ENCODE measurements at places on chromosomes 5 and 9.
A peak's percentile ranks its signal among the peaks of the same experiment; 100 is the strongest.

GRCh38 chr5:175223291-175223690 is 220.7 kb downstream of the DRD1 start:
- DNase-seq = no peak

GRCh38 chr5:108528655-108529054 is 146.8 kb upstream of the FBXL17 start:
- DNase-seq = no peak

DNA sequence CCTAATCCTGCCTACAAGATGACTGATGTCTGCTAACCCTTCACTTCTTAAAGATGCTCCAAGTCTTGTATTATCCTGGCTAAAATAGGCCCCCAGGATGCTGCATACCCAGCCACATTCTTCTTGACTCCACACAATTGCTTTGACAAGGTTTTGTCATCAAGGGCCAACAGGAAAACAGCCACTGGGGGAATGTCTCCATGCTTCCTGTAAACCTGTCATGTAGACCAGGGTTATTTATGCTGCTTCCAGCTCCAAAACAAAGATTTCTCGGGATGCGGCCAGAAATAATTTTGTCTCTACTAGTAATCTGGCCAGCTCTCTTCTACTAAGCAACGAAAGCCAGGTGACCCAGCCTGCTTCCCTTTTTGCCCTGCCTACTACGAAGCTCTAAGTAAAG is 53.8 kb downstream of the SHB start:
- no peak for DNase-seq

DNA sequence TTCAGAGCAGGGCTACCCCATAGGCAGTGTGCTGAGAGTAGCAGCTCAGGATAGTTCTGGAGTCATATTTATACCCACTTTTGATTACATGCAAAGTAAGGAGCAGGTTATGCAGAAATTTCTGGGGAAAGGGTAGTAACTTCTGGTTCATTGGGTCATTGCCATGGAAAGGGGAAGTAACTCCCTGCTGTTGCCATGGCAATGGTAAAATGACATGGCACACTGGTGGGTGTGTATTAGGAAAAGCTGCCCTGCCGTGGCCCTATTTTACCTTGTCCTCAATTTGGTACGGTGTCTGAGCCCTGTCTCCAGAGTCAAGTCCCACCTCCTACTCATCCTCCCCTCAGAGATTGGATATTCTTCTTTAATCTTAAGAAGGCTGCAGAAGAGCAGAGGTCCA is 526.7 kb upstream of the TYRP1 start:
- DNase-seq = no peak

DNA sequence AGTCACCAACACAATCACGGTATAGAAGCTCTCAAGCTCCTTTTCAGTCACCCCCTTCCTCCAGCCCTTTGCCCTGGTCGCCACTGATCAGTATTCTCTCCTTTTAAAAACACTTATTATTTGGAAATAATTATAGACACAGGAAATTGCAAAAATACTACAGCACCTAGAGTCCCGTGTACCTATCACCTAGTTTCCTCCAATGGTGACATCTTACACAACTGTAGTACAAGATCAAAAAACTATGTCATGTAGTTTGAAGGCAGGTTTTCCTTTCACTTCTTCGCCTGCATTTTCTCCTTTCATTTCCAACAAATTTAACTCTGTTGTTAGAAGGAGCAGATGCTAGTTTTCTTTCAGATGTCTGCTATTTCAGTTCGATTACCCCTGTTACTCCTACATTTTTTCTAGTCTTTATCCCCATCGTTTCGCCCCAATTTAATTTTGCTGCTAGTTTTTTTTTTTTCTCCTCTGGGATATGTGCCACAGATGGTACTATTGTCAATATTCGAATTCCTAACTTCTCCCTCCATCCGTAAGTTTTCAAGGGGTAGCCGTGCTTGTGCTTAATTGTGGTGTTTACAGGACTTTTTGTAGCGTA is 612 bp upstream of the ATG10 start:
- DNase-seq = no peak

DNA sequence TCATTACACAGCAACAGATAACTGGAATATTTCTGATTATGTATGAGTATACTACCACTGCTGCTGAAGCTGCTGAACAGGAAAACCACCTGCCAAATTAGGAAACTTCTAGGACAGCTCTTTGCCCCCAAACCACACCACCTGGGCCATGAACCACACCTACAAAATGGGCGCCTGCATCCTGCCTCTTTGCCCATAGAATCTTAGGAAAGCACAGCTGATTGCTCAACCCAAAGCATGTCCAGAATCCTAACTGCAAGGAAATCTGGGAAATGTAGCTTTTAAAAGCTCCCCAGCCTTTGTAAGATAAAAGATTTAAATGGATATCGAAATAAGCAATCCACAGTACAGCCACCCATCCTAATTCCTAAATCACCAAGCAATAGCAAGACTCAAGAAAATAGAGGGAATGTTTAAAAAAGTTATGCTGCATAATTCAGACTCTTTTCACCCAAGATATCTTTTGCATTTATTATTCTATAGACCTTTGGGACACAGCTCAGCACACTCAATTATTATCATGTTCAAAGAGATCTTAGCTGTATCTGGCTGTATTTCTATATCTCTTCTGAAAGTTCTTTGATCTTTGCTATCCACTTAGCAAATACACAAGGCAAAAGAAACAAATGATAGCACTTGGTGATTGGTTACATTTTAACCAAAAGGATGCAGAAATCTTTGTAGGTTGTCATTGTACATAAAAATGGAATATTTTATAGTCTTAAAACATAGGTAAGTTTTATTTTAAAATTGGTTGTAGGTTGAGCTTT is 6.8 kb upstream of the C9orf152 start:
- no peak for DNase-seq

DNA sequence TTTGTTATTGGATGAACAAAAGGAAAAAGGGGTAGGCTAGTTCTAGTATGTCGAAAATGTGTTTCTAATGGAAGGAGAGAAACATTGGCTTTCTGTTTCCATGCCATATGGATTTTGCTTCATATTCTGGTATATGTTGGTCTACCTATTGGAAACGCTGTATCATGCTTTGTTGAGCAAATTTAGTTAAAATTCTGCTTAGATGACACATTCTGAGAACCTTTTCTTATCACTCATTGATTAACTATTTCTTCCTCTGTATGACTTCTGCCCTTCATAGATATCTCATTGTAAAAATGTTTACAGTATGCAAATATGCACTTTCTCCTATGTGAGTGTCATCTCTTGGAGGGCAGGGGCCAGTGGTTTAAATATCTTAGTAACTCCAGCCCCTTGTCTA is 68.8 kb upstream of the GPR151 start:
- no peak for DNase-seq

DNA sequence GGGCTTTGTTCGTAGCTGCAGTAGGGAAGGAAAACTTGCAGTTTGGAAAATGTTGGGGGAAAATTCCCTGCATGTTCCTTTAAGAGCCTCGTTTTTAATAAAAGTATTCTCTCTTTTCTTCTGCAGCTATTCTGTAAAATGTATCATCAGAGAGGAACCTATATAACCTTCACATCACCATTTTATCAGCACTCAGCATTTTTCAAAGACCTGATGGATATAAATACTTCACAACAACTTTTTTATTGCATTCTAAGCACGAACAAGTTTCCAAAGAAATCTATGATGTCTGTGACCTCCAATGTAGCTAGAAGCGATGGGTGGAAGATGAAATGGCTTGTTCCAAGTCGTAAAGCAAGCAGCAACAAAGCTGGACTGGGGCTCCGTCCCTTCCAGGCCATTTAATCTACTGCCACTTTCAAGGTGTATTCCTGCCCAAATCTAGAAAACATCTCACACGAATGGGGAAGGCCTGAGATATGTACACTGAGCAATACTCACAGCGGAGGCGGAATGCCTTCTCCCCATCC is 84.0 kb downstream of the NSUN2 start:
- DNase-seq = no peak

- no peak for DNase-seq
Measured at GRCh38 chr5:163434401-163434866, 3.0 kb upstream of the CCNG1 start.

DNA sequence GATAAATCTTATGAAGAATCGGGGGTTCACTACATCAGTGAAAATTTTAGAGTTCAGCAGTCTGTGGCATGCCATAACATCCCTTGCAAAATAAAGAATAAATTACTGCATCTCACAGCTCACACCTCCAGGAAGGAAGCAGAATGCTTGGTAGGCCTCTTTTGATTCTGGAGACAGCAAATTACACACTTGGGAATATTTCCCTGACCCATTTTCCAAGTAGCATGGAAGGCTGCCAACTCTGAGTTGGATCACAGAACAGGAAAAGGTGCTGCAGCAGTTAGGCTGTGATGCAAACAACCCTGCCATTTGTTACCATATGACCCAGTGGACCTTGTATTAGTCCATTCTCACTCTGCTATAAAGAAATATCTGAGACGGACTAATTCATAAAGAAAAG is 293.5 kb downstream of the ASTN2 start:
- no peak for DNase-seq

- peak; percentile 24 for DNase-seq
Measured at GRCh38 chr9:22079873-22080341, 70.8 kb upstream of the CDKN2B start.

DNA sequence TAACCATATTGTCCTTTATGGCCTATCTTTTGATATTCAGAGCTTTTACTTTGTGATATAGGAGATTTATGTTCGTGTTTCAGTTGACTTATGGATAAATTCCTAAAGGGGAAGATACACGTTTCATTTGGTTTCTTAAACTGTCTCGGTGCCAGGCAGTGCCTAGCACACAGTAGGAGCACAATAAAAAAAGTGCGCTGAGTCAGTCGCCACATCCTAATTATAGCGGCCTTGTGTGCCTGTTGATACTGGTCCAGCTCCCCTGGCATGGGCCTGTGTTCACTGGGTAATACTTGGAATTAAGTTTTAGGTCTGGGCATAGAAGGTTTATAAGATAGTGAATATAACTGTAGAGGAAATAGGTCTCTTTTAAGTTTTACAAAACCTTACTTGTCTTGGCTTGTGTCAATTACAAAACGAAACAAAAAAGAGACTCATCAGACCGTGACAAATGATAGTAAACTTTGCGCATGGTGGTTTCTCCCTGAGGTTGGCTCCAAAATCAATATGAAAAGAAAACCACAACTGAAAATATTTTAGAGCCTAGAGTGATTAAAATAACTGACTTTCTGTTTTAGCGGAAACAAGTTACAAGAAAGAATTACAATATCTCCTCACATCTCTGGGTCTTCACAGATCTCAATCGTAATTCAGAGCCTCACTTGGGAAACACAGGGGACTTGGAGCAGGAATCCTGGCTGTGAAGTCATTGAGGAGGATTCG is 84.8 kb downstream of the MVB12B start:
- no peak for DNase-seq

GRCh38 chr9:70488098-70488792 is 73.8 kb upstream of the KLF9 start:
- no peak for DNase-seq

DNA sequence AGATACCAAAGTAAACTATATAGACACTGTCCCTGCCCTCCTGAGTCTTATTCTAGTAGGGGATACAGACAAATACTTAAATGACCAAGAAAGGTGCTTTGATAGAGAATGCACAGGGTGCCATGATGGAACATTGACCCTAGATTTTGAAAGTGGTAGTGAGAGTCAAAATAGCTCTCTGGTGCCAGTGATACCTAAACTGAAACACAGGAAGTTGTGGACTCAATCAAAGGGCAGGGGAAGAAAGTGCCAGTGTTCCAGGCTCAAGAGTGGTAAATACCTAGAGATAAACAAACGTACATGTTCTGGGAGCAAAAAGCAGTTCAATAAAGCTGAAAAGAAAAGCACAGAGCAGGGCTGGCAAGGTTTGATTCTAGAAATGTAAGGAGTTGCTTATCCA is 267.6 kb downstream of the ISL1 start:
- no peak for DNase-seq

GRCh38 chr9:107750741-107751566 is 261.4 kb upstream of the KLF4 start:
- no peak for DNase-seq

DNA sequence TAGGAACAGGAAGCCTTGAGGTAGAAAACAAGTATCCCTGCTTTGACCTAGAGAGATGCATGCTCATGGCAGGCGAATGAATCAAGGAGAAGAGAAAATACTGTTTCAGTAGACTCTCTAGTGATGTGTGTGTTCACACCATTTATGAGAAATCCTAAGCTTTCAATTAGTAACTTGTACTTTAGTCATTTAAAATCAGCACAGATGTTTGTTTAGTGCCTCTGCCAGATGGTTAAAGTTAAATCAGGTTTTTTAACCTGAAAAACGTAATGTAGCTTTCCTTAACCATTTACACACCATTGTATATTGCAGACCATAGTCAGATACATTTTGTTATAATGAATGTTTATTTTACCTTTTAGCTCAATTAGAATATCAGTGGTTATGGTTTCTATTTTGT is 5.0 kb downstream of the TJP2 start:
- no peak for DNase-seq

DNA sequence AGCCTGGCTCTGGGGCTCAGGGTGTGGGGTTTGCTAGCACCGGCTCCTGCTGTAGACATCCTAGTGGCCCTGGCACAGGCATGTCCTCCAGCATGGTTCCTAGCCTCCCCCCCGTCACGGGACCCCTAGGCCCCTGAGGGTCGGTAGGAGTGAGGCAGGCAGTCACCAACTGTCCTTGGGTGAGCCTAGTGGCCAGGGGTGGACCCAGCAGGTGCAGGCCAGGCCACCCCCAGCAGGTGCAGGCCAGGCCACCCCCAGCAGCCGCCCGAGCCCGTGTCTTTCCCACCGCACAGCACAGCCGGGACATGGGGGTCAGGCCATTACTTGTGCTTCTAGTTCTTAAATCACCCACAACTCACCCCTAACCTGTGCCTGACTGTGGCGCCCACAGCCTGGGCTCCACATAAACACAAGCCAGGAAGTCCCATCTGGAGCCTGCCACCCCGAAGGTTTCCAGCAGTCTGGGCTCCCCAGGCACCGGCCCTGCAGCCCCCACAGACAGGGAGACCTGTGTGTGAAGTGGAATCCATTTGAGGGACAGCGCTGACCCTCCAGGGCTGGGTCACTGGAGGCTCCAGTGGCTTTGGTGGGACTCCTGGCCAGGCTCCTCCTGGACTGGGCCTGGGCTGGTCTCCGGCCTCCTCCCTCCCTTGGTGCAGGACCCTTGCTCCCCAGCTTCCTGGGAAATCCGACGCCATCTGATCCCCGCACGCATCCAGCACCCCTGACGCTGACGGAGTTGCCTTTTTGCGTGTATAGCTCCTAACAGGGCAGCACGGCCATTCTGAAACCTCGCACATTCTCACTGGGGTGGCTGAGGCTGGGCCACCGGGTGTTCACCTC is 114.1 kb upstream of the LPCAT1 start:
- no peak for DNase-seq

DNA sequence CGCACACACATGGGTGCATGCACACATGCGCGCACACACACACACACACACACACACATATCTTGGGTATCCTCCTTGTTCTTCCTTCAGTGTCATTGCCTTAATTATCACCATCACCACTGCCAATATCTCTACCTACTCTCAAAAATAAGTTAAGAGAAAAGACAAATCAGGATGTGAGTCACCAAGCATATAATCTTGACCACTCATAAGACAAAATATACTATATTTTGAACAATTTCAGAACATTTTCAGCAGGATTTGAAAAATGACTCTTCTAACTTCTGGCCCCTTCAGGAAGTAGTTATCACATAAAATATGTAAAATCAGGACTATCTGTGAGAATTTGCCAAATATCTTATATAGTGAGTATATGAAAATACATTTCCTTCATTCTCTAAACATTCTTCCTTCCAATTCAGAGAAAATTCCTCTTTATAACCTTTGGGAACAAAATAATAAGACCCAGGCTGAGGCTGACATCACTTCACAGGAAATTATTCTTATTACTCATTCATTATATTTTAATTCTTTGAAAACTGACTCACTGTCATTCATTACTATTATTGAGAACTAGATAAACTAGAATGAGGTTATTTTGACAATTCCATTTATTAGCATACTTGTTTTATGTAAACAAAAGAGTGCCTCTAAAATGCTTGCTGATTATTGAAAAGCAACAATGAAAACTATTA is 772.0 kb upstream of the ACO1 start:
- DNase-seq = no peak
